ENCODE measurements at places on chromosomes 3 and 15.

GRCh38 chr3:127377801-127378655 lies 90.2 kb upstream of the PRR20G start:
- no peak for DNase-seq

DNA sequence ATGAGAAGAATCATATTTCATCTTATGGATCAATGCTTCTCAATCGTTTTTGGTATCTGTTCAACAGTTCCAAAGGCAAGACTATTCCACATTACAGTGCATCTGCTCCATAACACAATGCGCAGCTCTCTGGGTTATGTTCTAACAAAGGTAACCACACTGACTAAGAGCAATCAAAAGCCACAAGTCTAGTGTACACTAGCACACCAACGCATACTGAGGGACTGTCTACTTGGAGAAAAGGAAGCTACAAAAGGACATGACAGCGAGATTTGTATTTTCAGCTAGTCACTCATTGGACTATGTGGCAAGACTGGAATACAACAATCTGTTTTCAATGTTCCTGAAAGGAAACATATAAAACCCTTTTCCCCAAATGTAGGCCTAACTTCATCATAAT lies 35.8 kb downstream of the SETD2 start:
- DNase-seq = no peak

GRCh38 chr15:31032961-31033371 lies 41.5 kb upstream of the MTMR10 start:
- no peak for DNase-seq

GRCh38 chr3:110904520-110904890 lies 167.1 kb upstream of the NECTIN3 start:
- no peak for DNase-seq

DNA sequence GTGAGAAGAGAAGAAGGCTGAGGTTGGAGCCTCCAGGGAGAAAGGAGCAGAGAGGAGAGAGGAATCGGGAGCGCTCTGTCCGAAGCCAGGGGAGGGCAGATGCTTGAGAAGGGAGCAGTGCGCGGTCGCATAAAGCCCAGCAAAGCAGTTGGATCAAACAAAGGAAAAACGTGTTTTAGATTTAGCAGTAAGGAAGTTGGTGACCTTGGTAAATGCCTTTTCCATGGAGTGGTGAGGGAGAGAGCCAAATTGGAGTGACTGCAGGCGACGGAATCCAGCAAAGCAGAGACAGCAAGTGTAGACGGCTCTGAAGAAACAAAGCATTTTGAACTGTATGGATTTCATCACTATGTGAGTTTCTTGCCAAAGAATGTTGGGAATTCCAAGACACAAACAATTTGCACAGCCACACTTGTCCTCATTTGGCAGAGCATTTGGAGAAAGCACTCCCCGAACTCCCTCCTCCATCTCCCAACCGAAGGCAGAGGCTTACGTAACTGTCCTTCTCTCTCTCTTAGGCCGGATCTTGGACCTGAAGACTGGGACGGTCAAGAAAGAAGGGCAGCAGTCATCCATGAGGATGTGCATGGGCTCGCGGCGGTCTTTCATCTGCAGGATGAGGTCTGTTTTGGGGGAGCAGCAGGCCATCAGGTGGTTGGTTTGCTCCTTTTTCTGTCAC lies 103.6 kb downstream of the ARNT2 start:
- DNase-seq = no peak
